ENCODE measurements at places on chromosomes 16 and 17.

- no peak for ATAC-seq
These were observed 414.8 kb downstream of the MAF start for GRCh38 chr16:79185711-79186110.

DNA sequence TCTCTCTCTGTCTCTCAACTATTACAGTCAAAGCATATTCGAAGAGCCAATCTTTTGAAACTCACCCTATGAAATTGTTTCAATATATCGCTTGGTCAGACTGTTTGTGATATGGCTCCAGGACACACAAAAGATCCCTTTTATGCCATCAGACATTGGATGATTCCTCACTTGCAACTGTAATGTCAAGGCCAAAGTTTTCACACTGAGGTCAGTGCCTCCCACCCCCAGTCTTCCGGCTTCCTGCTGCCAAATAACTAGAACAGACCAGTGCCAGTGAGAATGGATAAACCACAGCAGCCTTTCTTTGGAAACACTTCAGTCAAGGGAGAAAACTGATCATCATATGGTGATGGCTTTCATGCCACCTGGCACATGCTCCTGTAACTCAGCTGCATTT lies 321.9 kb upstream of the ZFHX3 start:
- no peak for ATAC-seq

GRCh38 chr16:77435272-77435820 lies 512 bp upstream of the ADAMTS18 start:
- no peak for ATAC-seq

DNA sequence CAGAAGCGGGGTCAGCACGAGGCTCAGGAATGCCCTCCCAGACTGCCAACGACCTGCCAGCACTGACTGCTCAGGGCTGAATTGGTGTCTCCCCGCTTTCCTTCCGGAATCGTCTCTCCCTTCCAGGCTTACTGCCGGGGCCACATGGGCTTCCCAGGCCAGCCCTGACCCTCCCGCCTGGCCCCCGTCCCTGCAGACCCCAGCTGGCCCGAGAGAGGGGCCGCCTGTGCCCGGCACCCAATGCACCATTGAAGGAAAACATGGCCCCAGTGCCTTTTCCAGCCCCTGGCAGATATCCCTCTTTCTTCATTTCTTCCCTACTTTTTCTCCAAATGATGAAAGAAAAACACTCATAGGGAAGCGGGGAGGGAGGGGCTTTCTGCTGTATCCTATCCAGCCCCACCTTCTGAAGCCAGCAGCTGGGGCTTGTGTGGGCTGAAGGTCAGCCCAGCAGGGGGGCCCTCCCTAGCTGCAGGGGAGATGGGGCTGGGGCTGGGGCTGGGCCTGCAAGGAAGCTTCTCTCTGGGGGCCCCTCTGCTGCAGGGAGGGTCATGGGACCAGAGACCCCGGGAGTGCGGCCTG lies 25.9 kb downstream of the ZNF469 start:
- ATAC-seq: no peak

DNA sequence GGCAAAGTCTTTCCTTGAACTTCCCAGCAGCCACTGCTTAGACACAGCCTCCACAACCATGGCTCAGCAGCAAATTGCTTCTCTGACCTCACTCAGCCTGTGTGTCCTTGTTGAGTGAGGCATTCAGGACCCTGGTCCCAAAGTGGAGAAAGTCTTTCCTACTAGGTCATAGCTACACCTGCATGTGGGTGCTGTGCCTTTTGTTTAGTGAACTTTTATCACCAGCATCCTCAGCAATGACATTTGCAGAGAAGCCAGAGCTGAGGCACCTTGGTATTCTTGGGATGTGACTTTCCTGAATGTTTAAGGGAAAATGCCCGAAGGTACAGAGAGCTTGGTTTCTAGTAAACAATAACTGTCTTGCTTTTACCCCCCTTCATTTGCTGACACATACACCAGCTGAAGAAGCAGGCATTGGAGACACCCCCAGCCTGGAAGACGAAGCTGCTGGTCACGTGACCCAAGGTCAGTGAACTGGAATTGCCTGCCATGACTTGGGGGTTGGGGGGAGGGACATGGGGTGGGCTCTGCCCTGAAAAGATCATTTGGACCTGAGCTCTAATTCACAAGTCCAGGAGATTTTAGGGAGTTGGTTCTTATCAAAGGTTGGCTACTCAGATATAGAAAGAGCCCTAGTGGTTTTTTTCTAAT lies 20.9 kb upstream of the STH start:
- ATAC-seq: no peak

- no peak for ATAC-seq
These were observed 71.4 kb downstream of the BCAS3 start for GRCh38 chr17:60749050-60749449.

- peak; percentile 35 for ATAC-seq
These were observed 17.9 kb upstream of the NSMCE1 start for GRCh38 chr16:27286451-27286850.

GRCh38 chr17:68674029-68674925 lies 73.1 kb upstream of the FAM20A start:
- ATAC-seq: no peak

DNA sequence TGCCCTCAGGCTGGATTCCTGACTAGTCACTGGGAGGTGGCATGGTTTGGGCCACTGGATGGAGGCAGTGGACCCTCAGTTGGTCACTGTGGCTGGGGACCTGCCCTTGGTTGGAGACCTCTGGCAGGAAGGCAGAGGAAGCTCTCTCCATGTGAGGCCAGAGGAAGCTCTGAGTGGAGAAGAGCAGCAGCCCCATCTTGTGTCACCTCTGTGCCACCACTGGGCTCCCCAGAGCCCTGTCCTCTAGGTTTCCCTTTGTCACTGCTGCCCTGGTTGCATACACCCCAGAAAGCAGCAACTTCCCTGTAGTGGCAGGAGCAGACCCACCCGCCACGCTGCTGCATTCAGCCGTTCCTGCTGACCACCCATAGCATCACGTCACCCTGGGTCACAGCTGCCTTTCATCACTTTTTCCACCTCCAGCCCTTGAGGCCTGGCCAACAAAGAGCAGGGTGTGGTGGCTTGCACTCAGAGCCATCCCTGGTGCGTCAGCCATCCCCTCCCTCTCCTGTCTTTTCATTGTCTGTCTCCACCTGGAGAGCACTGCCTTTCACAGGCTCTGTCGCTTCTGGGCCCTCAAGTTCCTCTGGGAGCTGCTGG lies 11.9 kb downstream of the CTRL start:
- ATAC-seq: peak; percentile 51

DNA sequence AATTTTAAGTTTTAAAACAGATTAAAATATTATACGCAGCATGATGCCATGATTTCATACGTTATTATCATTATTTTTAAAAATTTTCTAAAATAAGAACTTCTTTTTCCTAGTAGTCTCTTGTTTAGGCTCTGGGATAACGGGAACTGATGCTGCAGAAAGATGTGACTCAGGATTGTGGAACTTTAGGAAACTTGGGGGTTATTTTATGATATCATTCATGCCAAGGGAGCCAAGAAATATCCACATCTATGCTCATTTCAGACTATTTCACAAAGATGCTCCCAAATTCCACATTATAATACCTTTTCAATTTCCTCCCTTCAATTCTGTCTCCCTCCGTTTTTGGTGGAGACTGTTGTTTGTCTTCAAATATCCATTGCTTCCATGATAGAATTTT lies 236.4 kb downstream of the HS3ST3A1 start:
- ATAC-seq: no peak

GRCh38 chr17:17019430-17019762 lies 22.9 kb upstream of the MPRIP start:
- ATAC-seq: no peak

GRCh38 chr17:48261297-48261880 lies 153.8 kb downstream of the SNX11 start:
- no peak for ATAC-seq

DNA sequence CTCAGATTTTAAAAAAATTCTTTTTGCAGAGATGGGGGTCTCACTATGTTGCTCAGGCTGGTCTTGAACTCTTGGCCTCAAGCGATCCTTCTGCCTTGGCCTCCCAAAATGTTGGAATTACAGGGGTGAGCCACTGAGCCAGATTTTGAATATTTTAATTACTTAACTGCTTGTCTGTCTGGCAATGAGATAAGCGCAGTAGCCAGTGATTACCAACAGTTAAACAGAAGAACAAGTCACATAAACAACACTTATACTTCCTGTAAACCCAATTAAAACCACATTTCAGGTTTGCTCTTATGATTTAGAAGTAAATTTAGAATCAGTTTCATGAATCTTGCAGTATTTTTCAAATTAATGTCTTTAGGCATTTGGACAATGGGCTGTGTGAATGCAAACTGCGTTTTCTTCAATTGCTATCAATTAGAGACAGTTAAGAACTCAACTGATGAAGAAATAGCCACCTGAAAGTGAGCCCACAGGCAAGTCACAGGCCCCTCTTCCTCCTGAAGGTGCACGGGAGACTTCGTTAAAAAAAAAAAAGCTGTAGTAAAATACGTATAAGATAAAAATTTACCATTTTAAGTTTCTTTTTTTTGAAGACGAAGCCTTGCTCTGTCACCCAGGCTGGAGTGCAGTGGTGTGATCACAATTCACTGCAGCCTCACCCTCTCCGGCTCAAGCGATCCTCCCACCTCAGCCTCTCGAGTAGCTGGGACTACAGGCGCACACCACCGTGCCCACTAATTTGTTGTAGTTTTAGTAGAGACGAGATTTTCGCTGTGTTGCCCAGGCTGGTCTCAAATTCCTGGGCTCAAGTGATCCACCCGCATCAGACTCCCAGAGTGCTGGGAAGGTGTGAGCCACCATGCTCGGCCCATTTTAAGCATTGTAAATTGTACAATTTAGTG lies 73.0 kb downstream of the PITPNC1 start:
- no peak for ATAC-seq

DNA sequence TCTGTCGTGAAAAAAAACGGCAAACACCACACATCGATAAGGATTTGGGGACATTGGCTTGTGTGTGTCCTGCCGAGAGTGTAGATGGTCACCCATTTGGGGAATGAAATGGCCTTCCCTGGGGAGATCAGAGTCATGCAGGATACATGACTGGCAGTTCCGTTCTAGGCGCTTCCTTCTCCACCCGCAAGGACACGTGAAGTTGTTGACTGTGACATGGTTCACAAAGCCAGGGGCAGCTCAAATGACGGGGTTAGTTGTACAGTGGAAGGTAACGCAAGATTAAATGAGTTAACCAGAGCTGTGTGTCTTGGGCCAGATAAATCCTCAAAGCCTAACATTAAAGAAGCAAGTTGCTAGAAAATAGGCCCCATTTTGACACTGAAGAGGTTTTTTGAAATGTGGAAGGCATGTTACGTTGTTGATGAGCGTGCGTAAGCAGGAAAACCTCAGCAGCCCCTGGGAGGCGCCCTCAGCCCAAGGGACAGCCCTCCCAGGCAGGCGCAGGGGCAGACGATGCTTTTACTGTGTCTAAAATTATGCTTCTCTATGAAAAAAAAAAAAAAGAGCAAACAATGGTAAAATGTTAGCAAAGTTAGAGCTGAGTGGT lies 35.9 kb upstream of the CHMP6 start:
- no peak for ATAC-seq

- ATAC-seq: no peak
These were observed 79.5 kb downstream of the CA4 start for GRCh38 chr17:60229188-60229802.

GRCh38 chr17:5226940-5227878 lies 7.5 kb downstream of the SCIMP start:
- ATAC-seq: no peak

DNA sequence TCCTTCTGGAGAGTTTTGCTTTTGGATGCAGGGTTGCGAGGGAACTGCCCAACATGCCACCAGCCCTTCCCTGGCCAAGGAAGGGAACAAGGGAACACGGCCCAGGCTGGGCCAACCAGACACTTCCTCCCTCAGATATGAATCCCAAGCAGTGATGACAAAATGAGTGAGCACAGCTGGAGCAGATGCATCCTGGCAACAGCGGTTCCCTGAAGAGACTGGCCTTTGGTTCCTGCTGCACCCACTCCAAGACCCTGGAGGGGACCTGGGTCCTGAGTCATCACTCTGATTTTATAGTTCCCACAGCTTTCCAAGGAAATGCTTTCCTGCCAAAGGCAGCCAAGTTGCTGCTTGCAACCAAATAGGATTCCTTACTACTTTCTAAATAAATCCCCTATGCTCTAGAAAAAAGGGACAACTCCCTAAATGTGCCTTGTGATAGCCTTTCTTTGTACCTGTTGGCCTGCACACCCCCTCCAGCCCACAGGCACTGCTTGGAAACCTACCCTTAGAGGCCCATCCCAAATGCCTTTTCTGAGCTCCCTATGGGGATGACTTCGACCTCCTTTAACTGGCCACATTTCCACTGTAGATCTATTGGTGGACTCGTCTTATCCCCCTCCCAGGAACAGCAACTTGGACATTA lies 5.3 kb downstream of the ST3GAL2 start:
- peak; percentile 65 for ATAC-seq

DNA sequence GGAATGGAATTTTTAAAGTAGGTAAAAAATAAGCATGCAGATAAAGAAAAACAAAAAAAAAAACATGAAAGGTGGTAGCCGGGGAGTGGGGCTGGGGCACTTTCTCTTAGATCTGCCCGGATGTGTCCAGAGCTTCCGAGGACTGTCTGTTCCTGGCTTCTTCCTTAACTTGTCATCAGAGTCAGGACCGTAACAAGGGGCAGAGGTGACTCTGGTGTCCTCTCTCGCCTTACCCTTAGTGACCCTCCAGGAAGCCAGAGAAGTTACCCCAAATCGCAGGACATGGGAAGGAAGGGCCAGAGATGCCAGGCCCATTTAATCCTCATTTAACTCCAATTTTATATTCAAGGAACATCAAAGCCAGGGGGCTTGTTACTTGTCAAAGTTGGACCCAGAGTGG lies 115.5 kb downstream of the ABCC6 start:
- ATAC-seq: no peak

DNA sequence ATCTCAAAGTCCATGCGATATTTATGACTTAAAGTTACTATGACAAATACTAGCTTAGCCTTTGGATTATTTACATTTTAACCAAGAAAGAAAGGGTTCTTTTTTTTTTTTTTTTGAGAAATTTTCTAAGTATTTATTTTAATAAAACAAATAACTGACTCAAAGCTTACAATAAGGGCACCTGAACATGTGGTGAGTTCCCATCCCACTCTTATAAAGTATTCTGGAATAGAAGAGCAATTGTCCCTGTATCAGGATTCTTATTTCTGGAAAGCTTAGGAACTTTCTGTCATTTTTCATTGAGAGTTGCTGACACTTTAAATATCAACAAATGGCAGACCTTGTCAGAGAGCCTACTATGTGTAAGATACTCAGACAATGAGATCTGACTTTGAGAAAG lies 686.1 kb upstream of the SOX9 start:
- no peak for ATAC-seq

GRCh38 chr16:50313596-50314478 lies 47.5 kb downstream of the ADCY7 start:
- peak; percentile 67 for ATAC-seq

Measured in gastroesophageal sphincter (tissue), 4 donors.